ENCODE measurements at places on chromosomes 7 and 10.

DNA sequence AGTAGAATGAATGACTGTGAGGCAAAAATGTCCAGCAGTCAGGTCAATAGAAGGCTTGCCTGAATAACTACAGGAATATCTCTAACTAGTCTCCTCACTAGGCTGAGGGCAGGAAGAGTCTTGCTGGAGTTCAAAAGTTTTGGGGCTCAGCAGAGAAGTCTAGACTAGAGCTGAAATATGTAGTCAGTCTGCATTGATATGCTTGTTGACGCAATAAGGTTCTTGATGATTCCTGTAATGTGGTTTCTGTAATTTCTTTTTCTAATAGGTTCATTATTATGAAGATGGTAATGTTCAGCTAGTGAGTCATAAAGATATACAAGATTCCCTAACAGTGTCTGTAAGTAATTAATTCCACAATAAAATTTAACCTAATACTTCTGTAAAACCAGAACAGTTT lies 41.5 kb upstream of the ST7 start:
- no peak for DNase-seq

DNA sequence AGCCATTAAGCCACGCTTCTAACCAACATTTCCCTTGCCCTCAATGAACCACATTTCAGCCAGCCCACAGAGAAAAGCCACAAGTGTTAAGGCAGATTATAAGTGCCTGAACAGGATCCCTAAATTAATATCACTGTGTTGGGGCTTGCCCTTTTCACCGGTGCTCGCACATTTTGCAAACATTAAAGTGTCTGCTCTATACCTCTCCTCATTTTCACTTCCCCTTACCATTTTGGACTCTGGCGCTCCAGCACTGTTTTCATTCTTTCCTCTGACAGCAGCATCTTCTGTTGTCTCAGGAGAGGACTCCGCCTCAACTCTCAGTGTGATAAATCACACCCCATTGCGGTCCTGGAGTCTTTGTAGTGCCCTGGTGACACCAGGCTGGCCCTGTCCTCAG lies 274.2 kb downstream of the BAMBI start:
- DNase-seq: no peak

GRCh38 chr10:7501157-7501556 lies 90.3 kb upstream of the SFMBT2 start:
- no peak for DNase-seq

GRCh38 chr7:5754981-5755599 lies 26.4 kb downstream of the RNF216 start:
- no peak for DNase-seq

GRCh38 chr10:132873395-132873794 lies 69.0 kb downstream of the CFAP46 start:
- no peak for DNase-seq

DNA sequence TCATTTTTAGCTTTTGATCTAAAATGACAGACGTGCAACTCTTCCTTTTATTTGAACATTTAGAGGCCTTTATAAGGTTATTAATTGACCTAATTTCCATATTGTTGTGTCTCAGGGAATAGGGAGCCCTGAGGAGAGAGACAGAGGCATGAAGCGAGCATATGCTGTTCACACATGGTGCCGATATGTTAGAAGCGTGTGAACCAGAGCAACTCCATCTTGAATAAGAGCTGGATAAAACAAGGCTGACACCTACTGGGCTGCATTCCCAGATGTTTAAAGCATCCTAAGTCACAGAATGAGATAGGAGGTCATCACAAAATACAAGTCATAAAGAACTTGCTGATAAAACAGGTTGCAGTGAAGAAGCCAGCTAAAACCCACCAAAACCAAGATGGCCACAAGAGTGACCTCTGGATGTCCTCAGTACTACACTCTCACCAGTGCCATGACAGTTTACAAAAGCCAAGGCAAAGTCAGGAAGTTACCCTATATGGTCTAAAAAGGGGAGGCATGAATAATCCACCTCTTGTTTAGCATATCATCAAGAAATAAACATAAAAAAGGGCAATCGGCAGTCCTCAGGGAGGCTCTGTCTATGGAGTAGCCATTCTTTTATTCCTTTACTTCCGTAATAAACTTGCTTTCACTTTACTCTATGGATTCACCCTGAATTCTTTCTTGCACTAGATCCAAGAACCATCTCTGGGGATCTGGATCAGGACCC lies 80.1 kb downstream of the SEC61G start:
- DNase-seq: no peak

DNA sequence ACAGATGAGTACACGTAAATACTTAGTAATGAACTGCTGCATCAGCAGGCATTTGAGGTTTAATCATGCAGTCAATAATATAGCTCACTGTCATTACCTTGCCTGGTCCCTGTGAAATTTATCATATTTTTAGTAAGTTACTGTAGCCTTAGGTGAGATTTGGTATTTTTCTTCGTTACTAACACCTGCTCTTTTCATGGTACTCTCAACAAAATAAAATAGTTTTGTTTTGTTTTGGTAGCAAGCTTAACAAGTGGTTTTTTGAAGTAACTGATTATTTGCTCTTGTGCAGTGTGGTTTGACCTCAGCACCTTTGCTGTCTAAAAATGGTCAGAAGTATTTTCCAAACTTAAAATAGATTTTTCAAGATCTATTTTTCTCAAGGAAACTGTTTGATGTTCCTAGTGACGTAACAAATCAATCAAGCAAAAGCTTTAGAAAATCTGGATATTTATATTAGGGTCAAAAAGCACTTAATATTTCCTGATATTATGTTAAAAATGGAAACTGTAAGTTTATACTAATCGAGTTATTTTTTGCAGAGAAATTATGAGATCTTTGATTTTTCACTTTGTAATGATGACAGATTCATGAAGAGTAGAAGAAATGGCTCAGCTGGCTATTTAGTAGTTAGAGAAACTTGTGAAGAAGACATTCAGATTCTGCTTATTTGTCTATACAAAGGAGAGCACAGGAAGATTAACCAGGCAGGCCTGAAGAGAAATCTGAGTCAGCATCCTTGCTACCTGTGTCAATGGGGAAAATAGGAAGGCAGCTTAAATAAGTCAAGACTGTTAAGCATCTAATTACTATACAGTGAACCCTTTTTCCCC lies 21.0 kb upstream of the RPA3 start:
- no peak for DNase-seq

- no peak for DNase-seq
Observed at GRCh38 chr7:40711706-40712105, 576.9 kb downstream of the SUGCT start.

DNA sequence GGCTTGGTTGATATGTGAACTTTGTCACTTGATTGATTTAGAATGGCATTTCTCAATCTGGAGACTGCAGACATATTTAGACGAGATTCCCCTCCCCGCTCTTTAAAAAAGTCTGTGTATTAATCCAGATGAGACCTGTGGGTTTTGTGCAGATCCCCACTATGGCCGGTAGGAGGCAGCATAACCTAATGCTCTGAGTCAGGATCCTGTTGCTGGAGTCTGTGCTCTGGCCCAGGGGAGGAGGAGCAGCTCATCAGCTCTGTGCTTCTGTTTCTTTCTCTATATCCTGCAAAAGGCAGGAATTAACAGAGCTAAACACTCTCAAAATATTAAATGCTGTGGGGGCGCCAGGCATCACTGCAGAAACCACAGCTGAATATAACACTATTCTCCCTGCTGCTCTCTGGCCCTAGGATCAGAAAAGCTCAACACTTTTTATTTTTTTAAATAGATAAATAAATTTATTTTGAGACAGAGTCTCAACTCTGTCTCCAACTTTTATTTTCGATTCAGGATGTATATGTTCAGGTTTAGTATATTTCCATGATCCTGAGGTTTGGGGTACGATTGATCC lies 23.9 kb upstream of the SEPHS1 start:
- DNase-seq: peak; percentile 34

GRCh38 chr10:5595591-5595990 lies 70.8 kb downstream of the ASB13 start:
- DNase-seq: no peak

DNA sequence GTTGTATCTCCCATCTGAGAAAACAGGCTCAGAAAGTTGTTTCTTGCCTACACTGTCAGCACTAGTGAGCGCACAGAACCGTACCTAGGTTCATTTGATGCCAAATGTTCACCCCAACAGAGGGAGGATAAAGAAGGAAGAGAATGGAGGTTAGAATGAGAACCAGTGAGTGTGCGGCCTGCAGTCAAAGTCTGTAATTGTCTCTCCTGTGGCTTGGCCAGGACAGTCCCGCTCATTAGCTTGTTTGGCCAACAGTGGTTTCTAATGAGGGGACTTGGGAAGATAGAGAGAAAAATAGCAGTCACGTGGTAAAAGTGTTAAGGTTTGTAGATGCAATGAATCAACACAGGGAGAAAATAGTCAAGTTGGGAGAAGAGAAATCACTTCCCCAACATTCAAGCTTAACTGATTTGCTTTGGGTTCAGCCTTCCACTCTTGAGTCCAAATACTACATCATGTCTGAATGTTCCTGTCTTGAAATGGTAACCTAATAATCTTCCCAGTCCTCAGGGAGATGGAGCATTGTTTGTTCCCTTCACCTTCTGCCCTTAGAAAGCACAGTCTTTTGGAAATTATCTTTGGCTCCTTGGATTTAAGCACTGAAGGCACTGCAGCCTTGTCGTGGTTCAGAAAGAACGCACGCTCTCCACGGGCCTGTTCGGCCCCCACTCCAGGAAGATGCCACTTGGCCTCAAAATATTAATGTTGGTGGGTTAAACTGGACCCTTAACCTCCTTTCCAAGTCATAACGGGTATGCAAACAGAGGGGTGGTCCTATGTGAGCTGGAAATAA lies 360.4 kb upstream of the ZNF32 start:
- no peak for DNase-seq

DNA sequence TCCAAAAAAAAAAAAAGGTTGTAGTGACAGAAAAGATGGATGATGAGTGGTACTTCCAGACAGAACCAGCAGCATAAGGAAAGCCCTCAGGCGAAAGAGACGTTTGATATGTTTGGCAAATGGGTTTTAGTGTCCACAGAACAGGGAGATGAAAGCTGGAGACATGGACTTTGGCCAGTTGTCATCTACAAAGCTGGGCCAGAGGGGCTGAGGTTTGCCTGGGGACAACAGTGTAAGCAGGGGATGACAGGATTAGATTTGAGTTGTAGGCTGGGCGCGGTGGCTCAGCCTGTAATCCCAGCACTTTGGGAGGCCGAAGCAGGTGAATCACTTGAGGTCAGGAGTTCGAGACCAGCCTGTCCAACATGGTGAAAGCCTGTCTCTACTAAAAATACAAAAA lies 47.8 kb upstream of the ELN start:
- DNase-seq: no peak

DNA sequence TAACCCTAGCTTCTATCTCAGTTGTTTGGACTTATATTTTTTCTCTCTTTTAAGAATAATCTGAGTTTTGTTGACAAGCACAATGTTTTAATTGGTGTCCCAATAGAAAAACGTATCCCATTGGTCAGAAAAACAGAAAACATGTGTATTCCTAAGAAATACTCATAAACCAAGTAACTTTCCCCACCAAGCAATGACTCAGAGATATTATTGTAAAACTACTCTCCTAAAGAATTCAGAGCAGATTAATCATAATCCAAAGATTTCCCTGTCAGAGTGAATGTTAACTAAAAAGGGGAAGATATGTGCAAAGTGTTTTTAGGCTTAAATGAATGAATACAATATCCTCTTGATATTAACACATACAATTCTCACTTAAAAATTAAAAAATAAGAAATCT lies 29.4 kb upstream of the MBL2 start:
- DNase-seq: no peak

DNA sequence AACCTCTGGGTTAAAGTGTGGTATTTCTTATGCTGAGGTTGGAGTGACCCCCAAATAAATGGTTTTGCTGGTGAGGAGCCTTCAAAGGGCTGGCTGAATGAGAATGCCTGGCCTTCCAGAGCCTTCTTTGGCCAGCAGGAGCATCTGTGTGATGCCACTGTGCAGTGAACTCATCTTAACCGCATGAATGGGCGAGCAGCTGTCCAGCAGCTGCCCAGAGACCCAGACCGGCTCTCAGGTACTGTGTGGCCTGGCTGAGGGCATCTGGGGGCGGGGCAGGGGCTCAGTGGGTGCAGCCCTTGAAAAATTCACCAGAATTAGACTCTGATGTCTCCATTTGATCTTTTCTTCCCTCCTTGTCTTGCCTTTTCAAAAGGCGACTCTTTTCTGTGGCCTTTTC lies 59.0 kb downstream of the SYPL1 start:
- no peak for DNase-seq

GRCh38 chr10:3542185-3542611 lies 242.8 kb downstream of the KLF6 start:
- DNase-seq: no peak

DNA sequence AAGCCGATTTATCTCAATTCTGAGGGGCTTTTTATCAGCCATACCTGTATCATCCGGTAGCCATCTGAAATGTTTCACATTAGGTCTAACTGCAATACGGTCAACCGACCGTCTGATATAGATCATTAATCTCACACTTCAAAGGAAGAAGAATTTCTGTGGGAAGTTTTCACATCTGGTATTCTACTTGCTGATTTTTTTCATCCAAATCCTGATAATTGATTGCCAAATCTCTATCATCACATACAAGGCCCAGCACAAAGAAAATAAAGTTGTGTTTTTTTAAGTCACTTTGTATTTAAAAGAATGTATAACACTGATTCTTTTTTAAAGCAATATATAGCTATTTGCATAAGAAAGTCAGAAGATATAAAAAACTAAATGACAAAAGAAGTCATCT lies 132.3 kb downstream of the DKK1 start:
- DNase-seq: no peak

- no peak for DNase-seq
Observed at GRCh38 chr10:58477902-58478301, 34.8 kb upstream of the BICC1 start.

GRCh38 chr7:16060502-16060901 lies 360.8 kb downstream of the CRPPA start:
- DNase-seq: no peak

DNA sequence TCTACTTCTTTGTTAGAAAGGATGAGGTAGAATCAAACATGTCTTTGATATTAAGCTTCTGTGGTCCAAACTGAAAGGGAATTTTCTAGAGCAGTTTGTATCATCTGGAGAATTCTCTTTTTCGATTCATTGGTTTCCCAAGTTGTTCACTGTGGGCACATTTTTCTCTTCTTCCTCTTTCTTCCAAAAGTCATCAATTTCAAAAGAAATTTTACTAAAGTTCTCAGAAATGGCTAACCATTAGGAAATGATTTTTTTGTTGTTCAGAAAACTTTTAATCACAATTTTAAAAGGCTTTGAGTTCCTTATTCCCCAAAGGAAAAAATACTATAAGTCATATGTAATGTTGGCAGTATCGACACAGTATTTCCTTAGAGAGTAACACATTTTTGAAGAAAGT lies 28.3 kb upstream of the CCDC6 start:
- DNase-seq: no peak

DNA sequence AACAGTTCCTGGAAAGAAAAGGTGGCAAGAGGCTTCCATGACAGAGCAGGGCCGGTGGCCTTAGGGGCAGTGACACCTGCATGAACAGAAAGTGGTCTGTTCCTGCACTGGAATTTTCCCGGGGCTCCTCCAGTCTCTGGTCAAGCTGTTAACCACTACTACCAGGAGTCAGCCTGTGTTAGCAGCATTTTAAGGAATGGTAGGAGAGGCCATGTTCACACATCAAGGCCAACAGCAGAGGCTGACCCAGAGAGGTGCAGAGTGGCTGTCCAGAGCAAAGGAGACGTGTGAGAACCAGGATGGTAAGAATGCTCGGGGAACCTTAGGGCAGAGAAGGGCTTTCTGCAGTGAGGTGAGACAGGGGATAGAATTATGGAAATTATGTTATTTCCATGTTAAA lies 8.5 kb downstream of the H2BK1 start:
- no peak for DNase-seq

GRCh38 chr7:149725426-149725821 lies 48.0 kb downstream of the ZNF467 start:
- no peak for DNase-seq

GRCh38 chr7:30835396-30835915 lies 64.2 kb downstream of the MINDY4 start:
- no peak for DNase-seq
